Ascending aorta (tissue), 2 donors: ENCODE measurements at places on chromosomes 13 and 19. TPM values are rescaled to one million over a fixed set of nuclear protein-coding genes. Genes with fewer than 3 reads are reported as not detected.

ZNF8 gene
- 6.0 TPM for total RNA-seq

COX7A1 gene
- 51.2 TPM for total RNA-seq

KIR2DL4 gene
- not detected for total RNA-seq

CEACAM5 gene
- not detected for total RNA-seq

FXYD3 gene
- not detected for total RNA-seq

IFI30 gene
- 35.1 TPM for total RNA-seq
